Astrocyte (in vitro differentiated cells and primary cell): ENCODE measurements at places on chromosomes 2 and 18. TPM values are rescaled to one million over a fixed set of nuclear protein-coding genes. Genes with fewer than 3 reads are reported as not detected.
A peak's percentile ranks its signal among the peaks of the same experiment; 100 is the strongest.

AKAIN1 gene
- not detected in 2 replicates for total RNA-seq

REG1B gene
- not detected in 2 replicates for total RNA-seq

SCN9A gene
- 7.8 and 8.7 TPM in 2 replicates for total RNA-seq

DTNA gene
- total RNA-seq = 32.9 and 41.1 TPM in 2 replicates

CNTNAP5 gene
- 0.30 TPM in 1 of 2 replicates, not detected in the other for total RNA-seq

PSME4 gene
- 101 and 110 TPM in 2 replicates for total RNA-seq

FZD7 gene
- total RNA-seq = 61.5 and 65.9 TPM in 2 replicates

ALK gene
- total RNA-seq = 0.16 and 0.46 TPM in 2 replicates

OSR1 gene
- total RNA-seq = 0.31 and 1.0 TPM in 2 replicates

KIF1A gene
- 20.3 and 51.2 TPM in 2 replicates for total RNA-seq

IL18R1 gene
- 2.4 and 4.4 TPM in 2 replicates for total RNA-seq

MFSD6 gene
- total RNA-seq = 2.6 and 2.7 TPM in 2 replicates

MYL1 gene
- 8.7 and 11.1 TPM in 2 replicates for total RNA-seq

MYOM1 gene
- 0.57 and 0.94 TPM in 2 replicates for total RNA-seq

NOSTRIN gene
- not detected in 2 replicates for total RNA-seq

DNA sequence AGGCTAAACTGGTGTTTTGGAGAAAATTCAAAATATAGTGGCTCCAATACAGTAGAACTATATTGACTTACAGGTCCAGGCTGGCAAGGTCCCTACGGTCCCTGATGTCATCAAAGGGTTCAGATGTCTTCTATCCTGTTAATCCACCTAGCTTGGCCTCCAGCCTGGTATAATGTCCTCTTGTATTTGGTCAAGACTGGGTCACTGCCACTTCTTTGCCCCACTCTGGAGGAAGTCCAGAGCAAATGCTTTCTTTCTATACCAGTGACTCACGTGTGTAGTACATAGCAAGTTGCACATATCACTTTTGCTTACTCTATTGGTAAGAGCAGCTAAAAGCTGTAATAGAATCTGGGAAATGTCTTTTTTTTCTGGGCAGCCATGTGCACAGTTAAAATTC lies 80.8 kb downstream of the LCLAT1 start:
- DNase-seq = no peak
- H3K36me3 ChIP-seq = no peaks in the 10 kb centered on the region
- no peak overlapping the region for H3K27ac ChIP-seq

GRCh38 chr2:99708231-99708630 lies 218.4 kb upstream of the REV1 start:
- H3K36me3 ChIP-seq = no peaks in the 10 kb centered on the region
- H3K27me3 ChIP-seq = no peaks in the 10 kb centered on the region
- no peak for DNase-seq
- no peak overlapping the region for H3K27ac ChIP-seq
- peaks cover 12% of the 10 kb centered on the region for H3K4me1 ChIP-seq

GRCh38 chr2:74314107-74314506 lies 29.1 kb downstream of the SLC4A5 start:
- no peaks in the 10 kb centered on the region for H3K36me3 ChIP-seq
- no peaks in the 10 kb centered on the region for H3K27me3 ChIP-seq
- H3K27ac ChIP-seq = no peak overlapping the region
- H3K4me3 ChIP-seq = no peak overlapping the region

- peaks cover 11% of the 10 kb centered on the region for H3K4me1 ChIP-seq
- H3K27me3 ChIP-seq = peaks cover 3% of the 10 kb centered on the region
- no peaks in the 10 kb centered on the region for H3K36me3 ChIP-seq
- DNase-seq = peak; percentile 50
Observed at GRCh38 chr2:24993406-24994145, 21.8 kb upstream of the DNAJC27 start.

- H3K36me3 ChIP-seq = no peaks in the 10 kb centered on the region
- DNase-seq = no peak
- H3K4me3 ChIP-seq = no peak overlapping the region
- no peak overlapping the region for H3K27ac ChIP-seq
- H3K27me3 ChIP-seq = no peaks in the 10 kb centered on the region
- H3K4me1 ChIP-seq = no peaks in the 10 kb centered on the region
Observed at GRCh38 chr2:153308466-153308865, 170.1 kb downstream of the RPRM start.

GRCh38 chr2:141439524-141439923 lies 691.3 kb downstream of the LRP1B start:
- no peak overlapping the region for H3K4me3 ChIP-seq
- H3K27me3 ChIP-seq = no peaks in the 10 kb centered on the region
- H3K27ac ChIP-seq = peak overlapping the region; percentile 6
- no peaks in the 10 kb centered on the region for H3K4me1 ChIP-seq
- DNase-seq = peak; percentile 53
- H3K36me3 ChIP-seq = no peaks in the 10 kb centered on the region

DNA sequence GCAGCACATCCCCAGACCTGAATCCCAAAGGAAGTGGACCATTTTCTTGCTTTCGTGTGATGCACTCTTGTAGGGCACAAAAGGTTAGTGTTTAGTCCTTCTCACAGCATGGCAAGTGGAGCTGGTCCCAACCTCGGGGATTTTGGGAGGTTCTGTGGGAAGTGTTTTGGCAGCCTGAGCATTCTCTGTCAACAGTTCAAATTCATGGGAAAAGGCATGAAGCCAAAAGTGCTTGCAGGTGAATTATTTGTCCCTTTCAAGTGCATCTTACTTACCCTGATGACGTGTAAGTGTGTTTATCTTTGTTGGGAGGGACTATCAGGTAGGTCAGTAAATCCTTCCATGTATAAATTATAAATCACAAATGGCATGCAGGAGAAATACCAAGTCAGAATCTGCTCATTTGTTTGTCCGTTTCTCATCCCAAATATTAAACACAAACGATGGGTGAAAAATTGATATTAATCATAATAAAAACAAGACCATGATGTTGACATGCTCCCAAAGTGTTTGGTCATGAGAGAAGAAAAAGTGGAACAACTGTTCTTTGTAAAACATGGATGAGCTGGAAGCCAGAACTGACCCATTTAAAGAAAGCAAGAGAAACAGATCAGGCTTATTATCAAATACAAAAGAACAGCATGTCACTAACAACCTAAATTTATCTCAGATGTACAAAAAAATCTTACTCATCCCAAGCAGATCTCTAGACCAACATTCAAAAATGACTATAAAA lies 57.6 kb downstream of the EPHA4 start:
- peaks cover 22% of the 10 kb centered on the region for H3K4me1 ChIP-seq
- H3K27me3 ChIP-seq = no peaks in the 10 kb centered on the region
- H3K4me3 ChIP-seq = no peak overlapping the region
- H3K36me3 ChIP-seq = no peaks in the 10 kb centered on the region

GRCh38 chr2:212539072-212539880 lies 674 bp upstream of the ERBB4 start:
- H3K4me1 ChIP-seq = peaks cover 13% of the 10 kb centered on the region
- H3K27me3 ChIP-seq = peaks cover 24% of the 10 kb centered on the region
- peak overlapping the region; percentile 74 for H3K4me3 ChIP-seq
- DNase-seq = no peak
- H3K27ac ChIP-seq = no peak overlapping the region
- H3K36me3 ChIP-seq = no peaks in the 10 kb centered on the region

GRCh38 chr2:179243046-179243445 lies 21.6 kb downstream of the SESTD1 start:
- H3K4me1 ChIP-seq = peaks cover 9% of the 10 kb centered on the region
- no peak overlapping the region for H3K27ac ChIP-seq
- no peaks in the 10 kb centered on the region for H3K36me3 ChIP-seq
- H3K4me3 ChIP-seq = no peak overlapping the region

GRCh38 chr2:19649142-19649541 lies 252.6 kb downstream of the TTC32 start:
- DNase-seq = peak; percentile 75
- H3K27me3 ChIP-seq = no peaks in the 10 kb centered on the region
- no peak overlapping the region for H3K4me3 ChIP-seq
- H3K27ac ChIP-seq = peak overlapping the region; percentile 68
- H3K36me3 ChIP-seq = no peaks in the 10 kb centered on the region
- H3K4me1 ChIP-seq = peaks cover 19% of the 10 kb centered on the region

DNA sequence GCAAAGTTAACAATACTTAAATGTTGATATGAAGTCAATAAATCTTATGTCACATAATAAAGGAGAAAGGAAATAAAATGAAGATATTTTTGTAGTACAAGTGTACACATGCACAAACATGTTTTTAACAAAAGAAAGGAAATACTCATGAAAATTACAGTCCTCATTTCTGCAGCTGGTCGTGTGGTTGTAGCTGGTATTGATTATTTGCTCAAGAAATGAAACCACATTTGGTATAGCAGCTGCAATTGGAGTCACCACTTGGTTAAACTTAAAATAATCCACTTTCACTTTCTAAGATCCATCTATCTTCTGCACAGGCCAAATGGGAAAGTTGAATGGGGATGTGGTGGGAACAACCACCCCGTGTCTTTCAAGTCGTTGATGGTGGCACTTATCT lies 580.5 kb upstream of the NRXN1 start:
- no peaks in the 10 kb centered on the region for H3K27me3 ChIP-seq
- DNase-seq = no peak

DNA sequence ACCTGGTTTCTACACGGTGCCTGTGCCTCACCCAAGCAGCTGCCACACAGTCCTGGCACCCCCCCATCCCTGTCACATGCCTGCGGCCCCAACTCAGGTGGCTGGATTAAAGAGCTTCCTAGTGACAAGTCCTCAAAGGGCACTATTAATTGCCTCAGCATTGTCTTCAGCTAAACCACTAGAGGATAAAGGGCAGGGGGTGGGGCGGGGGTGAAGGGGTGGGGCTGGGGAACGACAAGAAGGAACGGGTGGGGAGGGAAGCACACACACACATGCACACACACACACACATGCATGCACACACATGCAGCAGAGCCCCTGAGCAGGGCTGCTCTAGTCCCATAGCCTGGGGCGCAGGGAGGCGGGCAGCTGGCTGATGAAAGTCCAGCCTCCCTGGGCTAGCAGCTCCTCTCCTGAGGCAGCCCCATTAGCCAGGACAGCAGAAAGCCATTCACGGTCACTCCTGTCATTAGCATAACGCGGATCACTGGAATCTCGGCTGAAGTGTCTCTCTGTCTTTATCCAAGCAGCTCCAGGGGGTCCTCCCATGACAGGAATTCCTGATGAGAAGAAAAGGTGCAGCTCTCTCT lies 7.4 kb upstream of the TEX261 start:
- H3K36me3 ChIP-seq = no peaks in the 10 kb centered on the region
- no peaks in the 10 kb centered on the region for H3K4me1 ChIP-seq
- DNase-seq = no peak
- H3K27me3 ChIP-seq = no peaks in the 10 kb centered on the region
- no peak overlapping the region for H3K27ac ChIP-seq

GRCh38 chr2:72889991-72890390 lies 2.8 kb downstream of the SPR start:
- DNase-seq = no peak
- peaks cover 8% of the 10 kb centered on the region for H3K27me3 ChIP-seq
- H3K36me3 ChIP-seq = no peaks in the 10 kb centered on the region
- H3K4me3 ChIP-seq = no peak overlapping the region
- no peak overlapping the region for H3K27ac ChIP-seq
- H3K4me1 ChIP-seq = peaks cover 6% of the 10 kb centered on the region

DNA sequence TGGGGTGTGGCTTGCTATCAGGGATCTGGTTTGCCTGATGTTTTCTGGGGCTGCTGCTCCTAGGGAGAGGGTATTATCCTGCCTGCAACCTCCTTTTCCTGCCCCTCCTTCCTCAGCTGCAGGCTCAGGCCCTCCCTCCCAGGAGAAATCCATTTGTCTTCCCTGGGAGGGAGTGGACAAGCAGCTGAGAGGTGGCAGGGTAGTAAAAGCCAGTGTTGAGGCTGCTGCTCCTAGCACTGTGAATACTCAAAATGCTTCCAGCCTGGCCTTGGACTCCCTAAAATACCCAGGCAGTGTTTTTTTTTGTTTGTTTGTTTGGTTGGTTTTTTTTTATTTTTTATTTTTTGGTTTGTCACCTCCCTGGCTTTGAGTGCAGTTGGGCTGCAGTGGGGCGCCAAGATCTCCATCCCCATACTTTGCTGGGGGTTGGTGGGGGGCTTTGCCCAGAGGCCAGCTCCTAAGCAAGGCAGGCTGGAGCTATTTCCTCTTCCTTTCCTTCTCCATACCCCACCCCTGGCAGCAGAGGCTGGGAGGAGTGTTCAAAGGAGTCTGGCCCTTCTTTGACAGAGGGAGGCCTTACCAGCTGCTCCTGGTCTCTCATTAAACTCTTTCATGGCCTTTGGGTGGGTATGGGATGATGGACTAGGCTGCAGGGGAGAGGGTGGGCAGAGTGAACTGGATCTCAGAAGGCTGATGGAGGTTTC lies 13.6 kb downstream of the HOXD3 start:
- H3K4me1 ChIP-seq = peaks cover 4% of the 10 kb centered on the region
- H3K27ac ChIP-seq = no peak overlapping the region
- no peaks in the 10 kb centered on the region for H3K36me3 ChIP-seq
- DNase-seq = peak; percentile 57

GRCh38 chr18:41484069-41484468 lies 471.0 kb upstream of the PIK3C3 start:
- DNase-seq = no peak
- H3K4me3 ChIP-seq = no peak overlapping the region
- H3K36me3 ChIP-seq = no peaks in the 10 kb centered on the region
- no peaks in the 10 kb centered on the region for H3K4me1 ChIP-seq
- no peak overlapping the region for H3K27ac ChIP-seq

GRCh38 chr2:10760794-10761504 lies 39.5 kb downstream of the ATP6V1C2 start:
- no peaks in the 10 kb centered on the region for H3K4me1 ChIP-seq
- DNase-seq = no peak
- H3K27me3 ChIP-seq = no peaks in the 10 kb centered on the region
- no peak overlapping the region for H3K4me3 ChIP-seq

DNA sequence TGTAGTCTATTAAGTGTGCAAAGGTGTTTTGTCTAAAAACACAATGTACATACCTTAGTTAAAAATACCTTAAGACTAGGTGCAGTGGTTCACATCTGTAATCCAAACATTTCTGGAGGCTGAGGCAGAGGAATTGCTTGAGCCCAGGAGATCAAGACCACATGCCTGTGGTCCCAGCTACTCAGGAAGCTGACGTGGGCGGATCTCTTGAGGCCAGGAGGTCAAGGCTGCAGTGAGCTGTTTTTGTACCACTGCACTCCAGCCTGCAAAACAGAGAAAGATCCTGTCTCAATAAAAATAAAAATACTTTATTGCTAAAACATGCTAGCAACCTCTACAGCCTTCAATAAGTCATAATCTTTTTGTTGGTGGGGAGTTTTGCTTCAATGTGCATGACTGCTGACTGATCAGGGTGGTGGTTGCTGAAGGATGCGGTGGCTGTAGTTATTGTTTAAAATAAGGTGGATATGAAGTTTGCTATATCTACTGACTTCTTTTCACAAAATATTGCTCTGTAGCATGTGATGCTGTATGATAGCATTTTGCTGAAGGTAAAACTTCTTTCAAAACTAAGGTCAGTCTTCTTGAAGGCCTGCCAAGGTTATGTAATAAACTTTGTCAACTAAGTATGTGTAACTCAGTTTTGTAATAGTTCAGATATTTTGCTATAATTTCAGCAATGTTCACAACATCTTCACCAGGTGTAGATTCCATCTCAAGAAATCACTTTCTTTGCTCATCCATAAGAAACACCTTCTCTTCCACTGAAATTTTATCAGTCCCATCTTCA lies 1238.0 kb upstream of the NRXN1 start:
- H3K27ac ChIP-seq = no peak overlapping the region
- peak; percentile 85 for DNase-seq
